ENCODE measurements at places on chromosomes 7 and 10.
A peak's percentile ranks its signal among the peaks of the same experiment; 100 is the strongest.

GRCh38 chr10:77686096-77686495, 48.5 kb upstream of the KCNMA1 start:
- DNase-seq, result no peak

DNA sequence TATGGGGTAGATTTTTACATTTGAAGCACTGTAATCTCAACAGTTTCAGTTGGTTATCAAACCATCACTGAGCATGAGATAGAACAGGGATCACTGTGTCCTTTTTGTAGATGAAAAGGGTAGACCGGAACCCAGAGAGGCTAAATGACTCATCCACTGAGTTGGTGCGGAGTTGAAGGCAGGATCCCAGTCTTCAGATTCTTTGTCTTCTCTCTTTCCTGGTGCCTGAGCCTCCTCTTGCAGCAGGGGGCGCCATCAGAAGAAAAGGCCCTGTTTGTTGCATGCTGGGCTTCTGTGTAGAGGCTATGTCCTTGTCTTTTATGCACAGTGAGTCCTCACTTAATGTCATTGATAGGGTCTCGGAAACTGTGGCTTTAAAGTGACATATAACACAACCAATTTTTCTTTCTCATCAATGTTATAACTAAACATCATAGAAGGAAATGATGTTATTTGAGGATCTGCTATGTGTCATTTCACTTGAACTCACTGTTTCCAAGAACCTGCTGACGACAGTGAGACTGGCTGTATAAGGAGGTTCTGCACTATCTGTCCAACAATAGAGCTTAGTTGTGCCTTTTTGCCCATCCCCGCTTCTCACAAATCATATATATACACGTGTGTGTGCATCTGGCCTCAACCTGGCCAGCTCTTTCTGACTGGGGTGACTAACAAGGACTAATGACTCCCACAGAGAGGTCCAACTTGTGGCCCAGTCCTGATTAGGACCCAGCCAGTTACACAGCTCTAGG, 14.3 kb downstream of the ZNF282 start:
- DNase-seq, result peak; percentile 74

GRCh38 chr10:95133997-95134396, 60.0 kb upstream of the ACSM6 start:
- no peak for DNase-seq

GRCh38 chr7:21243265-21243664, 184.6 kb upstream of the SP4 start:
- DNase-seq, result no peak

- no peak for DNase-seq
Measured at GRCh38 chr7:151491859-151492258, 27.8 kb downstream of the RHEB start.

DNA sequence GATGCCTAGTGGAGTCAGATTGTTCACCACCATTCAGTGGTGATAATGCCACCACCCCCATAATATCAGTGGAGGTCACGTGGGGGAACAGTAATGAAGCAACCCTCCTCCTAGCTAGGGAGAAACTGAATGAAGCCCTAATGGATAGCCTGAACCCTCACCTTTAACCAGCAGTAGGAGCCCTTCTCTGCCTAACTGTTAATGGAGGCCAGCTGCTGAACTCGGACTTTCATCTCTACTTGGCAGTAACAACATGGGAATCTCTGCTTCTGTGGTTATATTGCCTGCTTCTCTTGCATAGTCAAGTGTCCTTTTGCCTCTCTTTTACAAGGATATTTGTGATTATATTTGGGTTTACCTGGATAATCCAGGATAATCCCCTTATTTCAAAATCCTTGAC, 1097.9 kb downstream of the REEP3 start:
- no peak for DNase-seq

GRCh38 chr10:46515366-46515765, 41.1 kb downstream of the GPRIN2 start:
- no peak for DNase-seq

DNA sequence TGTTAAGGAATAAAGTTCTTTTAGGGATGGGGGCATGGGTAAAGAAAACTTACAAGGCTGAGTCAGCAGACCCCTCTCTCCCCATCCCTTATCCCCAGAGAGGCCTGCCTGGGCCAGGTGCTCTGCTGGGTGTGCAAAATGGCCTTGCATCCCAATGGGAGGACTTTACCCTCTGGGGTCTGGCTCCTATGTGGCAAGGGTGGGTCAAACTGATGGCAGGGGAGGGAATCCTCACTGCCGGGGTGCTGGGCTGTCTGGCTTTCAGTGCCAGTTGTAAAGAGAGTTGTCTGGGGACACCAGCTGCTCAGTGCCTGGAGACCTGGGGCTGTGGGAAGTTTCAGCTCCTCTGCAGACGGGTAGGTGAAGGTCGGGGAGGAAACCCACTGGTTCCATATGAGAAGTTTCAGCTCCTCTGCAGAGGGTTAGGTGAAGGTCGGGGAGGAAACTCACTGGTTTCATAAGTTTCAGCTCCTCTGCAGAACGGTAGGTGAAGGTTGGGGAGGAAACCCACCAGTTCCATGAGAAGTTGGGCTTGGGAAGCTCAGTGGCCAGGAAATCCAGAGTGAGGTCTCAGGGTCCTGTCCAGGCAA, 127.2 kb upstream of the PODXL start:
- no peak for DNase-seq

DNA sequence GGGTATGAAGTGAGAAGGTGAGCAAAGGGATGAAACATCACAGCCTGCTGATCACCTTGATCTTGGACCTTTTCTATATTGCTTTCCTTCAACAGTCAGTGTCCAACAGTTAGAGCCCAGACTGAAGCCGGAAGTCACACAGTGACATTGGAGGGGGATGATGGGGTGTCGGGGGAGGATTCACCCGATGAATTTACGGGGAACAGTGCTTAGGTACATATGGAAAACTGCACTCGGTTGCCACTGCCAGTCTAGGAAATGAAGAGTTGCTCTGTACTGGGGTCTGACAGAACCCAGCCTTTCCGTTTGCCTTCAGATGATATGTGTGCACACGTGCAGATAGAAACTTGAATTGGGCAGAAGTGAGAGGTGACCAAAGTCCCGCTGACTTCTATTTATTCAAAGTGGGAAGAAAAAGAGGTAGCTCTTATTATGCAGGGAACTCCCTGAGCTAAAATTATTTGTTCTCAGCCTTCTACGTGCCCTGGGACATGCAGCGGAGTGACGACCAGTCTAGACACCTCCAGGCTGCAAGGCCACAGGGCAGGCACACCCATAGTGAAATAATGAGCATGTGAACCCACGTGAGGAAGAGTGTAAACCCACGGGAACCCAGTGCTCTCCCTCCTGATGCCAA, 107.2 kb upstream of the INHBA start:
- DNase-seq, result no peak

DNA sequence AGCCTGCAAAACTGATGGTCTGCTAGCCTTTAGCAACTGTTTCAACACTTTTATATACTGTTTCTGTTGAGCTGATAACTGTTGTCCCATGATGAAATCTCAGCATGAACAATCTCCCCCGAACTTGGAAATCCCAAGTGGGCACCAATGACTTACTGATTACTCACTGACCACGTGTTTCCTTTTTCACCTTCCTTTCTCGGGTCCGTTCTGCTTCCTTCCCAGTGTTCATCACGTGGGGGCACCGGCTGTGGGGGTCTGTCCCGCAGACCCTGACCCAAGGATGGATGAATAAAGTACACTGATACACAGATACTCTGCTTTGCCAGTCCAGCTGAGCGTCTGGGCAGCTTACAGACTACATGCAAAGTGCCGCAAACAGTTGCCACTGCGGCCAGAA, 39.0 kb upstream of the RASGEF1A start:
- no peak for DNase-seq

DNA sequence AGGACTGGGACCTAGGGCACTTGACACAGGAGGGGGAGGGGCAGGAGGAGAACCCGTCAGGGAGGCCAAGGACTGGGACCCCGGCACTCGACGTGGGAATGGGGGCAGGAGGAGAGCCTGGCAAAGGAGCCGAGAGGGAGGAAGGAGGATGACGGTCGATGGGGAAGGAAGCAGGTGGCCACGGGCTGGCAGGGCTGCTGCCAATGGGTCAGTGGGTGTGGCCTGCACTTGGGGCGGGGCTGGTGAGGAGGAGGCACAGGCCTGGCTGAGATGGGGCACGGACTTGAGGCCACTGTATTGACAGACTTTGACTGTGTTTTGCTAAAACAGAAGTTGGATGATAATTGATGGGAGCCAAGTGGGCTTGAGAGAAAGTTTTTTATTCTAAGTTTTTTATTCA, 68.9 kb downstream of the RBM33 start:
- DNase-seq, result no peak

- no peak for DNase-seq
Measured at GRCh38 chr7:94675356-94675755, 19.4 kb upstream of the SGCE start.

GRCh38 chr7:149569025-149569725, 71.6 kb upstream of the ZNF746 start:
- no peak for DNase-seq

GRCh38 chr10:44933451-44934321, 22.5 kb downstream of the TMEM72 start:
- peak; percentile 1 for DNase-seq

Data from GM13977 (cell line).